Activated B cell treated with CpG ODN at 0.5 μM for 24 hours (primary cell): ENCODE measurements at places on chromosomes 5 and 9.

DNA sequence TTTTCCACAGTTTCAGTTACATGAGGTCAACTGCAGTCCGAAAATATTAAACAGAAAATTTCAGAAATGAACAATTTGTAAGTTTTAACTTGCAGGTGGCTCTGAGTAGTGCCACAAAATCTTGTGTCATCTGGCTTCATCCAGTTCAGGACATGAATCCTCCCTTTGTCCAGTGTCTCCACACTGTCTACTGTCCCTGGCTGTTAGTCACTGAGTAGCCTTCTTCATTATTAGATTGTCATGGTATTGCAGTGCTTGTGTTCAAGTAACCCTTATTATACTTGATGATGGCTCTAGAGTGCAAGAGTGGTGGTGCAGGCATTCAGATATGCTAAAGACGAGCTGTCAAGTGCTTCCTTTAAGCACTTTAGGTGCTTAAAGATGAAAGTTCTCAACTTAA lies 65.3 kb downstream of the CFAP95 start:
- no peak for DNase-seq
- no peak overlapping the region for H3K4me3 ChIP-seq
- H3K27me3 ChIP-seq = peaks cover 29% of the 10 kb centered on the region
- H3K27ac ChIP-seq = no peak overlapping the region
- no peaks in the 10 kb centered on the region for H3K36me3 ChIP-seq
- peaks cover 4% of the 10 kb centered on the region for H3K4me1 ChIP-seq

DNA sequence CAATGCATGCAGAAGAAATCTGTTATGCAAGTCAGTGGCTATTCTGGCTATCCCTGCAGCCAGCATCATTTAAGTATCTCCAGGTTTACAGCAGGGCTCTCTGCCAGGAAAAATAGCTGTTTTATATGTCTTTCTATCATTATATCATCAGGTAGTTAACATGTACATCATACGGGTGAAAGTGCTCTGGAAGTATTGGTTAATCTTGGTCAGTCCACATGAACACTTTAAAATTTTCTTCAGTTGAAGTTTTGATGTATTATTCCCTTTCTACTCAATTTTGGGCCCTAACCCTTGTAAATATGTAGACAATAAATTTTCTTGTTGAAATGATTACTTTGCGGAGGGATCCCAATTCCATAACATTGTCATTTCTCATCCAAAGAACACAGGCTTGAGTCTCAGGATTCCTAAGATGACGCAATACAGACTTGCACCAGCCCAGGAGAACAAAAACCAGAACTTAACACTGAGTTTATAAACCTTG lies 67.5 kb downstream of the SEMA6A start:
- no peak overlapping the region for H3K4me3 ChIP-seq
- no peak for DNase-seq
- no peaks in the 10 kb centered on the region for H3K27me3 ChIP-seq
- H3K36me3 ChIP-seq = peaks cover 2% of the 10 kb centered on the region

DNA sequence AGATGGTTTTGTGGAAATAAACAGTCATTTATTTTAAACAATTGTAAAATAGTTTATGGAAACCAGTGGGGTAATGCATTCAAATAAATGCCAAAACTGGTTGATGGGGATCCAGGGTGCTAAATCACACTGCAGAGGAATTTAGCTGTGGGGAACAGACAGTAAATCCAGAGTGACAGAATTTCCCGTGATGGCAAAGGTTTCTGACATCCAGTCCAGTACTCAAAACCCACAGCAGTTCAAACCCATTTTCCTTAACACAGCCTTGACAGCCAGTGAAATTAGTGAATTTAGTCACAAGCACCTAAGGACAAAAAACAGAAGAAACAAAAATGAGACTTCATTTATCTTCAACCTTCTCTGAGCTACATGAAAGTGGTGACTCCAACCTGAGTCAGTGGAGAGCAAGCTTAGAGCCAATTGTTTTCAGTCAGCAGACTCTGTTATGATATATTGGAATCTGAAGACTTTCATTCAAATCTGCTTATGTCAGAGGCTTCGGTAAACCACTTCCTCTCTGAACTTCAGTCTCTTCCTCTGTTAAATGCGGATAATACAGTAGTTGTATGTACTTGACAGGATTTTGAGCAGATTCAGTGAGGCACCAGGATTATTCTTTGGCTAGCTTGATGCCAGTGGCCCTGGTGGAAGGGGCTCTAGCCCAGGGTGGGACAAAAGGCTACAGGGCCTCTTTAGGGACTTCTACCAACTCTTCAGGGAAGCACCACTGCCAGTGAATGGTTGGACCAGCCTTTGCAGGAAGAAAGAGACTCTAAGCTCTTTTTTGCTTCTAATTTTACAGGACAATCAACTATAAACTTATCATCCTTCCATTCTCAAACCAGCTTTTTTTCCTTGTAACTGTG lies 185.3 kb downstream of the MAPKAP1 start:
- no peak for DNase-seq
- H3K4me3 ChIP-seq = peak overlapping the region; percentile 47
- H3K27ac ChIP-seq = peak overlapping the region; percentile 32
- peaks cover 24% of the 10 kb centered on the region for H3K36me3 ChIP-seq
- H3K27me3 ChIP-seq = no peaks in the 10 kb centered on the region

DNA sequence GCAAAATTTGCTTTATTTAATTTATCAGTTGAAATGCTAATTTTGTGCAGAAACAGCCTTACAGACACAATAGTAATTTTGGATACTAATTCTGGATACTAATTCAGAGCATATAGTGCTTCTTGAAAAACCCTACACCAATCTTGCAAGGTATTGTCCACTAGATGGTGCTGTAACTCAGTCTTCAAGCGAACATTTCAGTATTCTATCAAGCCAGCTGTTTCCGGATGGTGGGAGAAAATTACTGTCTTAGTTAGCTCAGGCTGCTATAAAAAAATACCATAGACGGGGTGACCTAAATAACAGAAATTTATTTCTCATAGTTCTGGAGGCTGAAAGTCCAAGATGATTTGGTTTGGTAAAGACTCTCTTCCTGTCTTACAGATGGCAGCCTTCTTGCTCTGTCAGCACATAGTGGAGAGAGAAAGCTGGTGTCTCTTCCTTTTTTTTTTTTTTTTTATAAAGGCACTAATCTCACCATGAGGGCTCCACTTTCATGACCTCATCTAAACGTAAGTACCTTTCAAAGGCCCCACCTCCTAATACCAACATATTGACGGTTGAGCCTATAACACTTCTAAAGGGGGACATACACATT lies 1306.5 kb upstream of the CDH9 start:
- H3K4me1 ChIP-seq = no peaks in the 10 kb centered on the region
- no peak overlapping the region for H3K27ac ChIP-seq
- no peak for DNase-seq
- H3K36me3 ChIP-seq = no peaks in the 10 kb centered on the region
- no peaks in the 10 kb centered on the region for H3K27me3 ChIP-seq
- H3K4me3 ChIP-seq = no peak overlapping the region

DNA sequence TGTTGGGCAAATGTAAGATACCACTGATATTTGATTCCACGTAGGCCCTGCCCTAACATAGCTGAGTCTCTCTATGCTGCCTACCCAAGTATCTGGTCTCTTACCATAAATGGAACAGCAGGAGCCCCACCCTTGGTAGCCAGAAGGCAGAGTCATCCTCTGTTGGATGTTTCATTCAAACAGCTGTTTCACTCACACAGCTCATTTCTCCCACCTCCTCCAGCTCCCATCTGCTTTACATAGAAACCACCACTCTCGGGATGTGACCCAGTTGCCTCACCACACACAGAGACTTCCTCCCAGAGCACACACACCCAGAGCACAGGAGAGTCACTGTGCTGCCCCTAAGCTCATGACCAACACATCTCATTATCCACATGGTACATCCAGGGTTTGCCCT lies 165.3 kb downstream of the TMEM167A start:
- DNase-seq = no peak
- no peaks in the 10 kb centered on the region for H3K4me1 ChIP-seq
- H3K27ac ChIP-seq = no peak overlapping the region
- H3K4me3 ChIP-seq = no peak overlapping the region

GRCh38 chr5:129698661-129699060 lies 49.2 kb upstream of the MINAR2 start:
- H3K4me1 ChIP-seq = no peaks in the 10 kb centered on the region
- H3K27ac ChIP-seq = no peak overlapping the region
- H3K36me3 ChIP-seq = no peaks in the 10 kb centered on the region
- no peak overlapping the region for H3K4me3 ChIP-seq
- DNase-seq = no peak
- no peaks in the 10 kb centered on the region for H3K27me3 ChIP-seq

DNA sequence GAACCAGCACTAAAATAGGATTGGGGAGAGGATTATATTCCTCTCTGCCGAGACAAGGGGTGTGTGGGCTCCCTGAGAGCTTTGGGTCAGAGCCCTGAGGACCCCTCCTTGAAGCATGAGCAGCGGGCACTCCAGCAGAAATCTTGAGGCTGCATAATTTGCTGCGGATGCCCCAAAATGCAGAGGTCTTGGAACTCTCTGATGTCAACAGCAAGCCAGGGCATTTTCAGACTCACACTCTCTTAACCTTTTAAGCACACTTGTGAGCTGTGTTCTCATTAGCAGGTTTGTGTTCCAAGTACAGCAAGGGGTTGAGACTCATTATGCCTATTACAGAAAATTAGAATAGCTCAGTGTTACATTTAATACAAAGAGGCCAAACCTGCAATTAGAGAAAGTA lies 513.0 kb upstream of the ADAMTS16 start:
- H3K27me3 ChIP-seq = no peaks in the 10 kb centered on the region
- no peak overlapping the region for H3K27ac ChIP-seq
- no peak for DNase-seq
- no peaks in the 10 kb centered on the region for H3K4me1 ChIP-seq
- H3K36me3 ChIP-seq = no peaks in the 10 kb centered on the region

DNA sequence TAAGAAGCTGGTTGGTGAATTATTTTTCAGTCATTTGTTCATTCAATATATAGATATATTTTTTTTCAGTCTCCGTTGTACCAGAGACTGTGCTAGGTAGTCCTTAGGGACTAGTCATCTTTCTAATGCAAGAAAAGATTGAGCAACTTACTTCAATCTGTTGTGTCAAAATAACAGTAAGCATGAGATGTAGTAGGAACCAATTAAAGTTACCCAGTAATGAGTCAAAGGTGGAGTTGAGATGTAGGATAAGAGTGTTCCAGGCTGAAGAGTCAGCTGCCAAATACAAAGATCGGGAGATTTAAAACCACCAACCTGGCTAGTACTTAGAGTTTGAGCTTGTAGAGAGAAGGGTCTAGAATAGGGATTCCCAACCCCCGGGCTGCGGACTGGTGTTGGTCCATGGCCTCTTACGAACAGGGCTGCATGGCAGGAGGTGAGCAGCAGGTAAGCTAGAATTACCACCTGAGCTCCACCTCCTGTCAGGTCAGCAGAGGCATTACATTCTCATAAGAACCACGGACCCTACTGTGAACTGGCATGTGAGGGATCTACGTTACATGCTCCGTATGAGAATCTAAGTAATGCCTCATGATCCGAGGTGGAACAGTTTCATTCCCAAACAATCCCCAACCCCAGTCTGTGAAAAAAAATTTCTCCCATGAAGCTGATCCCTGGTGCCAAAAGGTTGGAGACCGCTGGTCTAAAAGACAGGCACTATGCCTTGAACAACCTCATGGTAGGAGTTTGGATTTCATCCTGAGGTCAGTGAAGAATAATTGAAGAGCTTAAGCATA lies 1241.5 kb upstream of the WWC1 start:
- H3K36me3 ChIP-seq = no peaks in the 10 kb centered on the region
- no peaks in the 10 kb centered on the region for H3K27me3 ChIP-seq
- no peak for DNase-seq
- no peak overlapping the region for H3K4me3 ChIP-seq

GRCh38 chr5:74206579-74207550 lies 433.7 kb downstream of the ENC1 start:
- H3K4me3 ChIP-seq = no peak overlapping the region
- no peak for DNase-seq
- H3K36me3 ChIP-seq = no peaks in the 10 kb centered on the region
- peaks cover 6% of the 10 kb centered on the region for H3K27me3 ChIP-seq
- H3K27ac ChIP-seq = no peak overlapping the region

DNA sequence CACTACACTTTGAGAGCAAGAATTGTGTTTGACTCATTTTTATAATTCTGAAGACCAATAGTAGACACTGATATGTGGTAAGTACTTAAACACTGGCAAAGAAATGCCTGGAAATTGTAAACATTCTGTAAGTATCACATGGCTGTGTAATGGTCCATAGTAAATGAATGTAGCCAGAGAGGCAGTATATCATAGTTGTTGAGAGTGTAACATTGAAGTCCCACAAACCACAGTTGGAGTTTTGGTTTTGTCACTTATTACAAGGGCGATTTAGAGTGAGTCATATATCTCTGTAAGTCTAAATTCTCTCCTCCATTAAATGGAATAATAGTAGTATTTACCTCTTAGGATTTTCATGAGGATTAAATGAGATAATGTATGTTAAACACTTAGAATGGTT lies 181.1 kb upstream of the MEF2C start:
- no peak overlapping the region for H3K4me3 ChIP-seq
- no peaks in the 10 kb centered on the region for H3K27me3 ChIP-seq
- H3K4me1 ChIP-seq = no peaks in the 10 kb centered on the region
- no peaks in the 10 kb centered on the region for H3K36me3 ChIP-seq
- no peak overlapping the region for H3K27ac ChIP-seq

- no peaks in the 10 kb centered on the region for H3K4me1 ChIP-seq
- DNase-seq = no peak
- H3K4me3 ChIP-seq = no peak overlapping the region
These were observed 387.1 kb upstream of the PAPPA start for GRCh38 chr9:115766370-115766955.

GRCh38 chr9:137354153-137354844 lies 52.2 kb upstream of the NRARP start:
- H3K36me3 ChIP-seq = no peaks in the 10 kb centered on the region
- H3K4me3 ChIP-seq = no peak overlapping the region
- DNase-seq = no peak
- H3K27ac ChIP-seq = no peak overlapping the region

DNA sequence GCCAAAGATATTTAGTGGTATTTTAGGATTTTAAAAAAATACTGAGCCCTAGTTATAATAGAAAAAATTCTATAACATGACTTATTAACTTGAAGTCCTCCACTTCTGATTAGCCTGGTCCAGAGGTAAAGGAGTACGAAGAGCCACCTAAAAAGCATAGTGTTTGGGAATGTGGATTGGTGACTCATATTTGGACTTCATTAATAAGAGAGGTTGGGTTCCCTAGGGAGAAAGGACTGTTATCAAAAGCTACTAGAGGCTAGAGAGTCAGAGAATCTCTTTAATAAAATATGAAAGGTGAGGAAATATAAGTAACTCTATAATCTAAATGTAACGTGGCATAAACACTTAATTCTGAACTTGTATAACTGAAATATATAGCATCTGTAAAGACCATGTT lies 180.7 kb upstream of the TARS1 start:
- H3K36me3 ChIP-seq = no peaks in the 10 kb centered on the region
- H3K4me3 ChIP-seq = no peak overlapping the region
- H3K27me3 ChIP-seq = no peaks in the 10 kb centered on the region
- H3K4me1 ChIP-seq = no peaks in the 10 kb centered on the region
- no peak overlapping the region for H3K27ac ChIP-seq
- no peak for DNase-seq

- H3K27ac ChIP-seq = no peak overlapping the region
- peaks cover 5% of the 10 kb centered on the region for H3K27me3 ChIP-seq
- H3K4me3 ChIP-seq = no peak overlapping the region
- no peaks in the 10 kb centered on the region for H3K36me3 ChIP-seq
- no peak for DNase-seq
These were observed 110.7 kb upstream of the FST start for GRCh38 chr5:53369681-53370080.

GRCh38 chr9:22240619-22241018 lies 206.0 kb upstream of the DMRTA1 start:
- H3K36me3 ChIP-seq = no peaks in the 10 kb centered on the region
- no peak for DNase-seq
- peaks cover 61% of the 10 kb centered on the region for H3K4me1 ChIP-seq
- H3K27ac ChIP-seq = peak overlapping the region; percentile 67
